ENCODE measurements at places on chromosomes 2 and 18.

DNA sequence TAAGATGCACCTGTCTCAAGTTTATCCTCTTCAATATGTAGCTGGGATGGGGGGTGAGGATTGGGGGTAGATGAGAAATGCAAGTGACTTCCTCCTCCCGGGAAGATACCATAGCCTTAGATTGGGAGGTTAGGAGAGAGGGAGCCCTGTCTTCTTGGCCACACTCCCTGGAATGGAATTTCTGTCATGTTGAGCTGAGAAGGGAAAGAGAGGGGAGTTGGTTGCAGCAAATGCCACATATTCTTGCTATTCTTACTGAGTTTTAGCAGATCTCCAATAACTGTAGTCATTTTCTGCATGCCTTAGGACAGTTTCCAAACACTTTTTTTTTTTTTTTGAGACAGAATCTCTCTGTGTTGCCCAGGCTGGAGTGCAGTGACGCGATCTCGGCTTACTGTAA lies 35.9 kb downstream of the TAF4B start:
- no peak for DNase-seq

DNA sequence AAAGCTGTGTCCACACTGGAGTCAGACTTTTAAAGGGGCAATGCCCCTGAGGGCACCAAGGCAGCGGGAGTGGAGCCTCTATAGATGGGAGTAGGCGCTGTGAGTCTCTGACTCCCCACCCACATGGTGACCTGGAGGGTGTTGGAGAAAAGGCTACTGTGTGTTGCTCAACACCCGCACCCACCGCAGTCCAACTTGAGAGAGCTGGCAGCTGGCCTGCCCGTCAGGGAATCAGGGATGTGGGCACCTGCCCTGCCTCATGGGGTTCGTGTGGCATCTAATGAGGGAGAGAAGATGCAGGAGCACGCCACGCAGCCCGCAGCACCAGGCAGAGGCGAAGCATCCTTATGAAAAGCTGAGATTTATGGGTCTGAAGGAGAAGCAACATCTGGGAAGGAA lies 84.2 kb downstream of the KLHL29 start:
- no peak for DNase-seq

GRCh38 chr2:113872201-113872600 lies 17.7 kb upstream of the ACTR3 start:
- DNase-seq: no peak

- no peak for DNase-seq
These were observed 76.9 kb downstream of the AOX1 start for GRCh38 chr2:200662727-200663126.
